DMS 273 treated with DMSO at 0.1 percent for 48 hours (cell line): ENCODE measurements at places on chromosomes 6 and 20.
A peak's percentile ranks its signal among the peaks of the same experiment; 100 is the strongest.

GRCh38 chr6:32589596-32590449, at the start of gene HLA-DRB1:
Gene HLA-DRB1, minus strand, starts transcription at chr6:32589848. Its CDS starts 106 bp downstream, at chr6:32589742.
- no peak for DNase-seq

DNA sequence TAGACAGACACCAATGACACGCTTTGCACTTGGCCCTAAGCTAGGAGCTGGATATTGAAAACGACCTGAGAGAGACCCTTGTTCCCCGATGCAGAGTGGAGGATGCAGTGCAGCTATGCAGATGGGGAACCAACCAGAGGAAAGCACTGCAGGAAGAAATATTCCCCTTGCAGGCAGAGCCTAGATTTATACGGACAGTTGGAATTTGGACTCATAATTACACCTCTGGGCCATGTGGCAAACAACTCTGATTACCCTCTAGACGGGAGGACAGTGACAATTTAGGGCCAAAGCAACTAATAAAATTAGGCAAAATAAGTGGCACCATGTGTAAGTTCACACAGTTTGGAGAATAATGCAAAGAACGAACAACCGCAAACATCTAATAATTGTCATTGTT, 12.3 kb downstream of the PMEPA1 start:
- DNase-seq = no peak

DNA sequence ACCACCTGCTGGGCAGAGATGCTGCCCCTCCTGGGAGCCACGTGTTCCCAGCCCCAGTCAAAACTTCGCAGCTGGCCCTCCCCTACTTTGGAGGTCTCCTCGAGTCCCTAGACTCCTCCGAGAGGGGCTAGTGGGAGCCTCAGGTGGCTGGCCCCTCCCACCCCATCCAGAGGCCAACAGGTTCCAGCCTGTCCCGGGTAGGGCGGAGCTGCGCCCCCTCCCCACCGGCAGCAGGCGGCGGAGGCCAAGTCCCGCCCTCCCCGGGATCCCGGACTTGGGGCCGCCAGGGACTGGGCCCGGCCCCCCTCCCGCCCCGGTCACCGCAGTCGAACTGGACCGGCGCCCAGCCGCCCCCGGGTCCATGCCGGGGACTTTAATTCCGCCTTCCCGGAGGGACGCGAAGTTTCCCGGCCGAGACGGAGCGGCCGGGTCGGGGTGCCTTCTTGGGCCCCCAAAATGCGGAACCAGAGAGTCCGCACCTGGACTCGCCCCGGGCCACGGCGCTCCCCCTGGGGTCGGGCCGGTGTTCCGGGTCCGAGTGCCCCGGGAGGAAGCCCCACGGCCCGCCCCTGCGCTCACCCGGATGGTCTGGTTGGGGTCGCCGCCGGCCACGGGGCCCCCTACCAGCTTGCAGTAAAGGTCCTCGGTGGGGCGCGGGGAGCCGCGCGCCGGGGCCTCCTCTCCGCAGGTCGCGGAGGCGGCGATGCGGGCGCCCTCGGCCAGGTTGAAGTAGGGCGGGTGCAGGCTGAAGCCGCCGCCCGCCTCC, 559 bp downstream of the LAMA5 start:
- DNase-seq = no peak

- no peak for DNase-seq
Measured at GRCh38 chr6:28068067-28068466, 12.3 kb upstream of the ZNF165 start.

DNA sequence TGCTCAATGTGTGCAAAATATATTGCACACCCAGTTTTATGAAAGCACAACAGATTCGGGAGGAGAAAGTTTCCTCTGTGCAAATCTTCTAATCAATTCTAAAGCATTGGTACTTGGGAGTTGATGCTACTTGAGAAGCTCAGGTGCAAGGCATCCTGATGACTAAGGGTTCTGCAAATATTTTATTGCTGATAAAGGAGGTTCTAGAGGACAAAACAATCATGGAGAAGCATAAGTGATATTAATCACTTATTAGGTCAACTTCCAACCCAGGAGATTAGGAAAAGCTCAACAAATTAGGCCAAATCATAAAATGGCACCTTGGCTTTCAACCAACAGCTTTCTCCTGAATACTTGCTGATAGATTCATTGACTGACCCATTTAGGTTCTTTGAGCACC, 27.1 kb downstream of the CYP24A1 start:
- no peak for DNase-seq

- no peak for DNase-seq
Measured at GRCh38 chr6:158684311-158684710, 34.5 kb downstream of the SYTL3 start.

- no peak for DNase-seq
Measured at GRCh38 chr6:168858926-168859325, 394.7 kb downstream of the THBS2 start.

GRCh38 chr6:113825781-113826180, 31.4 kb upstream of the MARCKS start:
- DNase-seq = peak; percentile 88

DNA sequence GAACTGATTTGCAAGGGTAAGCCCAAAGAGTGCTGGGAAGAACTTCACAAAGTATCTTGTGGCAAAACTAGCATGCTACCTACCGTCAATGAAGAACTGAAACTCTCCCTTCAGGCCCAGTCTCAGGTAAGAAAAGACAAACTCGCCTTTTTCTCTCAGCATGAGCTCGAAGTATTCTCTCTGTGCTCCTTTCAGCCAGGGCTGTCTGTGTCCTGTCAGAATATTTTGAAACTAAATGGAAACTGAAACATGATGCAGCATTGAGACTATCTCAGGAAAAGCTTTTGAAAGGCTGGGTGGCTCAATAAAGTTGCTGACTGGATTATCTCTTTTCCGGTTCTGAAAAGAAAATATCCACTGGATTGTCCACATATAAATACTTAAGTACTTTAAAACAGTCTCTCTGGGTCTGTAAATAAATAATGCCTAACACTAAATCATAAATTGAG, 696 bp downstream of the CALHM5 start:
- no peak for DNase-seq

DNA sequence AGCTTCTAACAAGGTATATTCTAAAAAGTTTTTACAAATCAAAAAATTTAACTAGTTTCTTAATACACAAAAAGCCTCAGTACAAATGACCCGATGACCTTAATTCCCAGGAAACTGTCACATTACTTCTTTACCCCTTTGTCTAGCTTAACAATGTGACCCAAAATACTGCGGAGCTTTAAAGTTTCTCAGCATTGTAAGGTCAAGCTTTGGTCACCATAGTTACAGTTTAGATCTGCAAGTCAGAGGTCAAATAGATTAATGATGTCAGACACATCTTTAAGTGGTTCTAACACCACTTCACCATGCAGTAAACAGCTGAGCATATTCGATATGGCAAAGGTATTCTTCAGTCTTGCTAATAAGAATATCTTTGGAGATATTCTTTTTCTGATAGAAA, 36.8 kb upstream of the FLRT3 start:
- DNase-seq = no peak

GRCh38 chr20:52972190-52972937, at the start of gene TSHZ2:
Gene TSHZ2, plus strand, starts transcription at chr20:52972358. Its CDS starts 936 bp downstream, at chr20:52973294.
- DNase-seq = no peak

GRCh38 chr20:33828326-33828844, 17.2 kb downstream of the CHMP4B start:
- DNase-seq = no peak

GRCh38 chr6:48183178-48183577, 72.2 kb upstream of the PTCHD4 start:
- no peak for DNase-seq

- DNase-seq = no peak
Measured at GRCh38 chr20:22001886-22002285, 296.4 kb downstream of the PAX1 start.

- no peak for DNase-seq
Measured at GRCh38 chr6:163188746-163189145, 225.8 kb upstream of the QKI start.

- DNase-seq = no peak
Measured at GRCh38 chr6:7332090-7332745, 19.2 kb upstream of the SSR1 start.

- no peak for DNase-seq
Measured at GRCh38 chr20:4813076-4813862, 91.6 kb downstream of the PRND start.

GRCh38 chr6:130931683-130932082, 104.5 kb downstream of the SMLR1 start:
- no peak for DNase-seq

DNA sequence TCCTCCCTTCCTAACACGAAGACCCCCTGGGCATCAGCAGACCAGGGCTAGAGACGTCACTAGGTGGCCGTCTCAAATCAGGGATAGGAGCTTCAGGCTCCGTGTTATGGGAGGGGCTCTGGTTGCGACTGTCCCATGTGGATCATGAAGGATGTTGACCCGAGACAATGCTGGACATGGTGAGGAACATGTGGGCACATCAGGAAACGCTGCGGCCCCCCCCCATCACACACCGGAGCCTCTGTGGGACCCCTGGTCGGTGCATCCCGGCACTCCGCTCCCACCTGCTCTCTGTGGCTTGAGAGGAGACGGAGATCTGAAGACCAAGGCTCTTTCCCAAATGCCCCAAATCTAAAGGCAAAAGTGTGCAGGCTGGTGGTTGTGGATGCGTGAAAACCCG, 54.2 kb downstream of the DACT2 start:
- no peak for DNase-seq

- no peak for DNase-seq
Measured at GRCh38 chr20:23325107-23325506, 25.5 kb upstream of the NXT1 start.

GRCh38 chr6:36985808-36986703, at the start of gene MTCH1:
Gene MTCH1, minus strand, starts transcription at chr6:36986196. Its CDS starts 23 bp downstream, at chr6:36986173.
- DNase-seq = peak; percentile 64

GRCh38 chr6:7041511-7042026, 66.2 kb upstream of the RREB1 start:
- no peak for DNase-seq

- no peak for DNase-seq
Measured at GRCh38 chr20:542777-543368, 717 bp downstream of the CSNK2A1 start.

- DNase-seq = no peak
Measured at GRCh38 chr6:84618046-84618752, 146.2 kb downstream of the TBX18 start.

DNA sequence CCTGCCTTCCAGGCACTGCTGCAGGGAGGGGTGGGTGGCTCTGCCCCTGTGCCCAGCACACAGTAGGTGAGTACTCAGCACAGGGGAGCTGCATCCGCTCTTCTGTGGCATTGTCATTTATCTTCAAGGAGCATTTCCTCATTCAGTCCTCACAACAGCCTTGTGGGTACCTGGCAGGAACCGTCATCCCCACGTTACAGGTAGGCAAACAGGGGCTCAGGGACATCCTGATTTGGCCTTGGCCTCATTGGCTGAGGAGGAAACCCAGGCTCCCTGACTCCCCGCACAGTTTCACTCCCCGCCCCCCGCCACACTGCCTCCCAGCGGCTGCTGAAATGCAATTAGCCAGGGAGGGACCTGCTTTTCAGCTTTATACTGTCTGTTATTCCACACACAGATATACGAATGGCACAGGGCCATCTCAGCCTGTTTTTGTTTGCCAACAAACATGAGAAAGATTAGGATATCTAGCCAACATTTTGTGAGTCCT, 24.2 kb upstream of the PNPLA1 start:
- no peak for DNase-seq

- DNase-seq = no peak
Measured at GRCh38 chr20:25158043-25158442, 37.5 kb upstream of the ENTPD6 start.

DNA sequence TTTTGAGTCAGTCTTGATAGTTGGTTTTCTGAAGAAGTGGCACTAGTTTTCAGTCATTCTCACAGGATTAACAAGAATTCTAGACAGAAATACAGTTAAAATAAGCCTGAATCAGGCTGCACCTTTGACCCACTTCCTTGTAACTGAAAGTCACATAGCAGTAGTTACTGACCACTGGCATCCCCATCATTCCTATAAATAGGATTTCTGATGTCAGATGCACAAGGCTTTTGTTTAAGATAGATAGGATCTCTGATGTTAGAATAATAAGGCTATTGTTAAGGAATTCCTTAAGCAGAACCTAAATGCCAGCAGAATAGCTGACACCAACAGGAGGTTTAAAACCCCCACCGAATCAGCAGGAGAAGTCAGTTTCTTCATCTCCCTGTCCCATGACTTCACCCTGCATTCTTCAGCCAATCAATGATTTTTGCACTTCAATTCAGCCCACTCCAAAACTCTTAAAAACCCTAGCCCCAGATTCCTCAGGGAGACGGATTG, 30.6 kb upstream of the ZBTB24 start:
- no peak for DNase-seq

DNA sequence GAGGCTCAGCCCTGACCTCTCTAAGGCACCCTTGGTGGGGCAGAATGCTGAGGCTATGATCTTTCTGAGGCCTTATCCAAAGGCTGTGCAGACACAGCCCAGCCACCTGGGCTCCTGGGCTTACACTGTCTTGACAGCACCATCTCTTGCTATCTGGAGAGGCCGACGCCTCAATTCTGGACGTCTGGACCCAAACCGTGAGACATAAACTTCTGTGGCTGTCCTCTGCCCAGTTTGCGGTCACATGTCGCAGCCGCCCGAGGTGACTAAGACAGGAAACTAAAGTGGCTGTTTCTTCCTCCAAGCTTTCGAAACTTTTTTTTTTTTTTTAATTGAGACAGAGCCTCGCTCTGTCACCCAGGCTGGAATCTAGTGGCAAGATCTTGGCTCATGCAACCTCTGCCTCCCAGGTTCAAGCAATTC, 49.3 kb downstream of the PRR18 start:
- DNase-seq = no peak

- no peak for DNase-seq
Measured at GRCh38 chr6:15439410-15440025, 193.6 kb downstream of the JARID2 start.

GRCh38 chr20:25077610-25078169, 4.3 kb downstream of the VSX1 start:
- DNase-seq = no peak

DNA sequence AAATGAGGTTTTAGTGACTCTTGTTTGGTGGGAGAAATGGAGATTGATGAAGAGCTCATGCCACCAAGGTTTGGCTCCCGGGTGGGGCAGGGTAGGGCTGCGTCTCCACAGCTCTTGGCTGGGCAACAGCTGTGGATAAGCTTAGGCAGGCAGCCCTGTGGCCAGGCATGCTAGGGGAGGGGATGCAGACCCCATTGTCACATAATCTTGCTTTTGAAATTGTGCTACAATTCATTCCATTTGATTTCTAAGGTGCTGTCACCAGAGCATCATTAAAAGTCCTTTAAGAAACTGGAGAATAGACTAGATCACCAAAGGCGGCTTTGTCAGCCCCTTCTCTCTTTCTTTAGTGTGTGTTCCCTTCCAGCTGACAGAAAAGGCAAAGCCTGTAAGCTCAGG, 574.2 kb upstream of the JAG1 start:
- DNase-seq = no peak

DNA sequence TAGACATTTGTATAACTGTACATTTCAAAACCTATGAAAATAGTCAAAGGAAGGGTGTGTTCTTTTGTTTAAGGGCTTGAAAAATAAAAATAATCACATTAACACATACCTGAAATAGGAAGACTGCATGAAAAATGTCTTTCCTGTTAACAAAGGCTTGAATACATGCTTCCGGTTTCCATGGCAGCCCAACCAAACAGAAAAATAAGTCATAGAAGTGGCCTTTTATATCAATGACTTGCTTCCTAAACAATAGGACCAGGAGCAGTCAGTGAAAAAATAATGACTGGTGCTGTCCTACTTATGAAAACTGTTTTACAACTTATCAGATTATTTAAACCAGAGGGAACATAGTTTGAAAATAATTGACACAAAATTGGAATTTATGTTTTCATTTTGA, 412.6 kb upstream of the PLCB4 start:
- DNase-seq = no peak
